ENCODE measurements at places on chromosomes 4 and X. TPM values are rescaled to one million over a fixed set of nuclear protein-coding genes. Genes with fewer than 3 reads are reported as not detected.

DNA sequence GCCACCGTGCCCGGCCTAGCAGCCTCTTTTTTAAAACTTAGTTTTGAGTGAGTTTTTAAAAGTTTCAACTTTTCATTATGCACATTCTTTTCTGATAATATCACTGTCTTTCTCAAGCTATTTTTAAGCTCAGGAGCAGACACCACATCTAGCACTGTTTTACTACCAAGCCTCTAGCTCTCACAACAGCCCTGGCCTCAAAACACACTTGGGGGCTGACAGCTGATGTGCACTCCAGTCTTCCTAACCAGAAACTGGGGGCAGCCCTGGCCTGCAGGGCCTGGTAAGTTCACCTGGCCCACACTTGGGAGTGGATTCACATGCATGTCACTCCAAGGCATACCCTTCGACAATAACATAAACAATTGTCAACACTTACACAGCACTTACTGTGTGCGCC is 34.0 kb downstream of the CENPU start:
- DNase-seq: no peak

DNA sequence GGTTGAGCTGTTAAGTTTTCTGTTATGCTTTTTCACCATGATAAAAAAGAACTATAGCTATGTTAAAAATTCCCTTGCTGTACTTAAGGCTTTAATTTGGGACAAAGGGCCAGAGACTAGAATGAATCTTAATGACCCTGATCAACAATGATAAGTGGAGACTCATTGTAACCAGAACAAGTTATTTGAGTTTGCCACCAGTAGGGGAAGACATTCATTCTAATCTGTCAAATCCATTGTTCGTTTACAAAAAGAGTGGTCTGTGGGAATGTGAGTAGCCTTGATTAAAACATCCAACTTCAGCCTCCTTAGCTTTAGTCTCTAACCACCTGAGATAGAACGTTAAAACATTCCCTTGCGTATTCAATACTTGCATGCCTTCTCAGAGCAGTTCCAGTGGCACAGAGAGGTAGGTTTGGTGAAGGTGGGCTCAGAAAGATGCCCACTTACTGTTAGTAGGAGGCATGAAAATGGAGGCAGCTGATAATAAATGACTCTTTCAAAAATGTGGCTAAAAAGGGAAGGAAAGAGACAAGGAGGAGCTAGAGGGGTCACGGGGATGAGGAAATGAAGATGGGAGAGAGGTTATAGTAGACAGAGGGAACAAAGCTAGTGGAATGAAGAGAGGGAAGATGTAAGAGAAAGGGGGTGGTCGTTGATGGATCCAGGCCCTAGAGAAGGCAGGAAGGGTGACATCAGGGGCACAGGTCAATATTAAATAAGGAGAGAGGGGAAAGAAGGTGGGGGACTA is 66.2 kb downstream of the EGF start:
- DNase-seq: no peak

- DNase-seq: no peak
These were observed 524.9 kb upstream of the HTR2C start for GRCh38 chrX:114058988-114059418.

DNA sequence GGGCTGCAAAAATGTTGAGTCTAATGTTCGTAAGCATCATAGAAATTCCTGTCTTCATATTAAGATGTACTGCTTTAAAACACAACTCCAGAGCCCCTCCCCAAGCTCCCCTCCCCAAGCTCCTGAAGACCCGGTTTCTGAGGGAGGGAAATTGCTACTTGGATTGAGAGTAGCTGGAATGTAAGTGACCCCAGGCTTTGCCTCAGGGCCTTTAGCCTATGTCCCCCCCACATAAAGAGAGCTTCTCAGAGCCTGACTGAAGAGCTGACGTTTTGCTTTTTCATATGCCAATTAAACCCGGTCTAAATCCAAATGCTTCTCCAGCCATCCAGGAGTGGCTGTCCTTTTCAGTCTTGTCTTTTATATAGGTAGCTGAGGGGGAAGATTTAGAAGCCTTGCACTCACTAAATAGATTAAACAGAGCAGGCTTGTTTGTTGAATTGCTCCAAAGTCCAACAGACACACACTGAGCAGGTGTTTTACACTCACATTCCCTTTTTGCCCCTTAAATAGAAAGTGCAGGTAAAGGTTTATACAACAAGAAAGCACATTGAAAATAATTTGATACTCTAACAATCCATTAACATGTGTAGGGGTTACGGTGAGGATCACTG is 19.6 kb downstream of the ARX start:
- DNase-seq: no peak

DNA sequence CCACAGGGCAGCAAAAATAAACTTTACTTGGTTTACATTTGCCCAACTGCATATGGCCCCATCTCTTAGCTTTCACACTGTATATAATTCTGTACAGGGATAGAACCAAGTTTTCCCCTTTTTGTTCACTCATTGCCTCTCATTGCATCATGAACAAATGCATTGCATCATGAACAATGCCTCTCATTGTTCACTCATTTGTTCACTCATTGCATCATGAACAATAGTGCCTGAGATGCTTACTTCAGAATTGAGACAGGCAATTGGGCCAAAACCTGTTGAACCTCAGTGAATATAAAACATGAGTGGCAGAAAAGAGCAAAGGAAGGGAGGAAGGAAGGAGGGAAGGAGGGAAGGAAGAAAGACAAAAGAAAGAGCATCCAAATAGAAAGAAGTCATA is 98.2 kb downstream of the SOWAHB start:
- DNase-seq: no peak

DNA sequence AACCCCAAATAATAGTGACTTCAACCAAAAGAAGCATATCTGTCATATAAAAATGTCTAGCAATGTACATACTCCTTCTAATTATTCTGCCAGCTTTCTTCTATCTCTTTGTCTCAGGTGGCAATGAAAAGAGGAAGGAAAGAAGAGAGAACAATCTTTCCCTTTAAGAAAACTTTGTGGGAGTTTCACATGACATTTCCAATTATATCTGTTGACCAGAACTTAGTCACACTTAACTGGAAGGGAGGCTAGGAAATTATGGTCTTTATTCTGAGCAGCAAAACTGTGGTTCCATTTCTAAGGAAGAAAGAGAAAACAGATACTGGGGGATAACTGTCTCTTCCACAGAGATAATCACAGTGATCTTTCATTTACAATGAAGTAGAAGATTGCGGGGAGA is 12.9 kb upstream of the MAOA start:
- DNase-seq: no peak

Gene GCNA
- total RNA-seq: 3.4 TPM

Gene SRPX
- 9.4 TPM for total RNA-seq

Gene COL4A5
- 122 TPM for total RNA-seq

Gene POLN
- total RNA-seq: 2.8 TPM
